Hypothalamus (tissue), 51 donors: ENCODE measurements at places on chromosomes 3 and 15.

- no peak for DNase-seq
Measured at GRCh38 chr3:112654492-112654891, 13.5 kb upstream of the CCDC80 start.

DNA sequence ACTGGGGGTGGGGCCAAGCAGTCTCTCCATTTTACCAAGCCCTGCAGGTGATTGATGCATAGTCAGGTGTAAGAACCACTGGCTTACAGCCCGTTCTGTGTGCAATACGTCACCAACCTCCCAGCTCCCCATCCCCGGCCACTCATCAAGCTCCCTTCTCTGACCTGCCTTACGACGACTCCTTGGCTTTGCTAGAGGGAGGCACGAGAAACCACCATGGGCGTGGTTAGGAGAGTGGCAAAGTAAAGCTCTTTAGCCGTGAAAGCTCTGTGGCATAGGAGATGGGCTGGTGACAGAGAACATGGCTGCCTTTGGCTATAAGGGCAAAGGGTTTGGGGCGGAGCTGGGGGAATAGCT is 109.1 kb downstream of the BDH1 start:
- DNase-seq, result no peak

DNA sequence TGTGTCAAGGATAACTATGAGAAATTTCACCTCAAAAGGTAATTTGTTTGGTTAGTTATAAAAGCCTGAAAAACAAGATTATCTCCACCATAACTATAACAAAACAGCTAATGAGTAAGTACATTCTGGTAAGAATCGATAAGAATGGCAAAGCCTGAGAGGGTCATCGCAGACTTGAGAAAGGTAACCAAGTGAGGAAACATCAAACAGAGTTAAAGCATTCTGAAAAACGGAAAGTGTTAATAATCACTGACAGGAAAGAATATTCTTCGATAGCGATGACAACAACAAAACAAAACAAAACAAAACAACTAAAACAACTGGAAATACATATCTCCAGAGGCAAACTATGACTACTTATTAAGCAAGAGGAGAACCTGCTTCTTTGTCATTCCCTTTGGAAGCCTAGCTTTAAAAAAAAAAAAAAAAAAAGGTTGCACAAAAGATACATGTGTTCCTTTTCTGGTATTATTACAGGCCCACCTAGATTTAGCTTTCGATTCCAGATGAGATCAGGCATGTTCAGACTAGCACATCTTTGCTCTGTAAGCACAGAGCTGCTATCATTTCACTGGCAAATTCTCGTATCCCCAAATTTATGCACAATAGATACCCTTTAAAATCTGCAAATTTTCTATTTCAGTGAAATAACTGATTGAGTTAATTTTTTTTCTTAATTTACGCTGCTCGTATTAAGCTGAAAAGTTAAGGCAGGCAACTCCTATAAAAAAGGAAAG is 155.6 kb downstream of the TIGIT start:
- no peak for DNase-seq

DNA sequence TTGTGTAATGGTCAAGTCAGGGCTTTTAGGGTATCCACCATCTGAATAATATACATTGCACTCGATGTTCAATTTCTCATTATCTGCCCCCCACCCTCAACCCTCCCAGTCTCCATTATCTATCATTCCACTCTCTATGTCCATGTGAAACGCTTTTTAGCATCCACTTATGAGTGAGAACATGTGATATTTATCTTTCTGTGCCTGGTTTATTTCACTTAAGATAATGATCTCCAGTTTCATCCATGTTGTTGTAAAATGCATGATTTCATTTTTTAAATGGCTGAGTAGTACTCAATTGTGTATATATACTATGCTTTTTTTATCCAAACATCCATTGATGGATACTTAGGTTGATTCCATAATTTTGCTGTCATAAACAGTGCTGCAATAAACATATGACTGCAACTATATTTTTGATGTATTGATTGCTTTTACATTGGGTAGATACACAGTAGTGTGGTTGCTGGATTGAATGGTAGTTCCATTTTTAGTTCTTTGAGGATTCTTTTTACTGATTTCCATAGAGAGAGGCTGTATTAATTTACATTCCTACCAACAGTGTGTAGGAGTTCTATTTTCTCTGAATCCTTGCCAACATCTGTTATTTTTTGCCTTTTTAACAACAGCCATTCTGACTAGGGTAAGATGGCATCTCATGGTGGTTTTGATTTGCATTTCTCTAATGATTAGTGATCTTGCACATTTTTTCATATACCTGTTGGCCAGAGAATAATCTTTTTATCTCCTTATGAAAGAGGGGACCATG is 332.9 kb upstream of the TGFBR2 start:
- no peak for DNase-seq

DNA sequence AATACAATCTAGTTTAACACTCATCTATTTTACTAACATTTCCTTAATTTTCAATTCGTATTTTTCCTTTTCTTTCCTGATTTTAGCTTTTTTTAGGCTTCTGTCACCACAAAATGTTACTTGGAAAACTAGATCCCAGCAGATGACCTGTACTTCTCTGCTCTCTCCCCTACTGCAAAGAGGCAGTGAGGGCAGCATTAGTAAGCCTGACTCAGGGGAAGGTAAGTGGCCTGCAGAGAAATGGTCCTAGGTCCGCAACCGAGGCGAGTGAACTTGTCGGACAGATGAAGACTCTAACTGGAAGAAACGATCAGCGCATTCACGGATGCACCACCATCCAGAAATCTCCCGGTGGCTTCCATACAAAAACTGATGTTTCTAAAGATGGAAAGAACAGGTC is 20.4 kb downstream of the TMEM43 start:
- no peak for DNase-seq

DNA sequence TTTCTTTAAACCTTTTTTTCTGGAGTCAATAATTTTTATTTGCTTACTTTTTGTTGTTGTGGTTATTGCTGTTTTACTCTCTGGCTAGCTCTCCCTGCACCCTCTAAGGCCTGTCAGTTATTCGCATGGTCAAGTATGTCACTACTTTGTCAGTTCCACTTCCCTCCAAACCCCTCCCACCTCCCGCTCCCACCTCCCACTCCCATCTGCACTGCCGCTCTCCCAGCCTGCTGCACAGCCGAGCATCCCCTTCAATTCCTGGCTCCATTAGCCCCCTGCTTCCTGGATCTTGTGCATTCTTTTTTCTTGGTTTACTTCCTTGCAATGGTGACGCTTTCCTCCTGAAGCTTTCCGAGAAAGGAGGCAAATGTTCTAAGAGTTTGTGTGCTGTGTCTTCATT is 218.0 kb downstream of the XXYLT1 start:
- DNase-seq, result no peak

DNA sequence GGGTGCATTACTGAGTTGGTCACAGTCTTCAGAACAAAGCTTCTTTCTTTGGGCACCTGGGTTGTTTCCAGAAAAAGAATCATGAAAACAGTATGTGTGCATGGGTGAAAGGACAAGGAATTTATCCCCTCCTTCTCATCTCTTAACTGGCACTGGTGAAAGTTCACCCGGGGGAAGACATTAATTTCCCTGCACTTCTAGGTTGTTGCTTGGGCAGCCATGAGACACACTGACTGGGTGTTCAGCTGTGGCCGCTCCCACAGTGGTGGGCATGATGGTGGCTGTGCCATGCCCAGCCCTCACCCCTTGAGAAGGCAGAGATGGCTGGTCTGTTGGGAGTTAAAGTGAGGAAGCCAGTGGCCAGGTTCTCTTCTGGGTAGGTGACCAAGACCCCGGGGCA is 16.6 kb upstream of the KY start:
- DNase-seq, result no peak

DNA sequence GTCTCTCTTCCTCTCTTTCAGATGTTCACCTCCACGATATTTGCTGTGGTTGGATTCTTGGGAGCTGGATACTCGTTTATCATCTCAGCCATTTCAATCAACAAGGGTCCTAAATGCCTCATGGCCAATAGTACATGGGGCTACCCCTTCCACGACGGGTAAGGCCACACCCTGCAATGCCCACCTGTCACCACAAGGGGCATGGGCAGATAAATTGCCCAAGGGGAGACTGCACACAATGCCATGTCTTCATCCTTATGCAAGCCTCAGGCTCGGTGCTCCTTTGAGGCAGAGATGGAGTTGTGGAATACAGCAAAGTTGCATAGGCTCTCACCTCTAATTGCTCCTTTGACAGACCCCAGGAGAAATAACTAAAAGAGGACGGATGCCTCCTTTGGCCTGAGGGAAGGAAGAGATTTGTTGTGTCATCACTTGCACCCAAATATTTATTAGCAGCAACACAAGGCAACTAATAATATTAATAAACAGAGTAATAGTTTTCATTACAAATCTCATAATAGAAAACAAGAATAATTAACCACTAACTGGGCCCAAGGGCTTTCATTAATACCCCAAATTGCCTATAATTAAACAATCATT is 13.2 kb downstream of the TM4SF4 start:
- no peak for DNase-seq

DNA sequence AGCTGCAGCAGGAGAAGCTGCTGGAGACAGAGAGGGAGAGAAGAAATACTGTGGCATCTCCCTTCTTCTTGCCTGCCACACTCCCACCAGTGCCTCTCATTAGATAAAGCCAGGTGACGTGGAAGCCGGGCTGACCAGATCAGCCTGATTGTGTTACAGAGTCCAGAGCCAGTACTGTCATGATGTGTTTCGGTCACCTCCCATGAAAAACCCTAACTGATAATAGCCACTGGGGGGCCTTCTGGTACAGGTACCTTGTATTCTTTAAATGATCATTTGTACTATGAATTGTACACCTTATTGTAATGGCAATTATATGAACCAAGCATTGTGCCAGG is 125.8 kb upstream of the TMEM108 start:
- no peak for DNase-seq

- no peak for DNase-seq
Measured at GRCh38 chr15:52523192-52523591, 5.5 kb downstream of the MYO5A start.

GRCh38 chr15:101482526-101483371 is 6.8 kb downstream of the PCSK6 start:
- no peak for DNase-seq

DNA sequence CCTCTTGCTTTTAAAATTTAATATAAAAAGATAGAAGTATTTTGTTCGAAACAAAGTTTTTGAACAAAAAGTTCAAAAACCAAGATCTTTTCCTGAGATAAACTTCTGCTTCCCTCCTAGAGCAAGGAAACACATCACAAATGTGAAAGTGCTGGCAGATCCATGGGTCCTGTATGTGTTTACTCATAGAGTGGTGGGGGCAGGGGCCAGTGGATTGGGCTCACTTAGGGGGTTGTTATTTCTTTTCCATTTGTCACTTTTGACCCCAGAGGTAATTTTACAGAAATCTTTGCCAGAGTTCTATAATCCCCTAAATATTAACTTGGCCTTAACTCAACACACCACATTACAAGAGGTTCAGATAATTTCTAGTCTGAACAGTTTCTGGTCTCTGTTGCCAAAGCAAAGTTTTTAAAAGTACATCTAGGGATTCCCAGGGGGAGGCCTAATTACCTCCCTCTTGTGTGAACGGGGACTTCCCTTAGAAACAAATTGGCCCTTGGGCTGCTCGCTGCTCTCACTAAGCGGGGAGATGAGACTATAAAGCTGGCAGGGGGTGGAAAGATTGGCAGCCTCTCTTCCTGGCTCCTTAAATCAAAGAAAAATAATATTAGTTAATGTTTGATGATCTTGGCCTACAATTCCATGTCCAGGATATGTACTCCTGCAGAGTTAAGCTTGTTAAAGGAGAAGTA is 66.8 kb upstream of the PTX3 start:
- no peak for DNase-seq

DNA sequence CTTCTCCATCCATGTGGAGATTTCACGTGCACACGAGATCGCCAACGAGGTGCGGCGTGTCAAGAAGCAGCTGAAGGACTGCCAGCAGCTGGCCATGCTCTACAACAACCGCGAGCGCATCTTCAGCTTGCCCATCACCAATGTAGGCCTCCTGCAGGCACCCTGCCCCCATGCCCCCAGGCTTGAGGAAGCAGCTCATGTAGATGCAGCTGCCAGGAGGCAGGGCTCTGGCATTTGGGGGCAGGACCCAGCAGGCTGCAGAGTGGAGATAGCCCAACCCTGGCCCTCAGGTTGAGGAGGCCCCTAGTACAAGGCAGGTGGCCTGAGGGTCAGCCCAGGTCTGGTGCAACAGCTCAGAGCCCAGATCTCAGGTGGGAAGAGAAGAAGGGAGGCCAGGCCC is 36.4 kb downstream of the DNAH1 start:
- DNase-seq, result no peak

- peak; percentile 14 for DNase-seq
Measured at GRCh38 chr3:124800511-124801258, 70.4 kb downstream of the UMPS start.

DNA sequence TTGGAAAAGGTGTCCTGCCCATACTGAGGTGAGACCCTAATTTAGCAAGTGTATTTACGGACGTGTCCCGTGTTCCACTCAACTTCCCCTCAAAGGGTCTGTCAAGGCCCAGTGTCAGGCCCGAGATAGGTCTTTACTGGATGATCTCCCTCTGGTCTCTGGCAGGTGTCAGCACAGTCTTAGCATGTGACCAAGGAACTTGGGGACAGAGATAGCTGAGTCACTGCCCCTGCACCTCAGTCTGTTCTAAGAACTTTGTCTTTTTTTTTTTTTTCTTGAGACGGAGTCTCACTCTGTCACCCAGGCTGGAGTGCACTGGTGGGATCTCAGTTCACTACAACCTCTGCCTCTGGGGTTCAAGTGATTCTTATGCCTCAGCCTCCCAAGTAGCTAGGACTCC is 32.1 kb upstream of the ALPK3 start:
- no peak for DNase-seq

- no peak for DNase-seq
Measured at GRCh38 chr15:63048776-63049665, 6.5 kb downstream of the TPM1 start.

DNA sequence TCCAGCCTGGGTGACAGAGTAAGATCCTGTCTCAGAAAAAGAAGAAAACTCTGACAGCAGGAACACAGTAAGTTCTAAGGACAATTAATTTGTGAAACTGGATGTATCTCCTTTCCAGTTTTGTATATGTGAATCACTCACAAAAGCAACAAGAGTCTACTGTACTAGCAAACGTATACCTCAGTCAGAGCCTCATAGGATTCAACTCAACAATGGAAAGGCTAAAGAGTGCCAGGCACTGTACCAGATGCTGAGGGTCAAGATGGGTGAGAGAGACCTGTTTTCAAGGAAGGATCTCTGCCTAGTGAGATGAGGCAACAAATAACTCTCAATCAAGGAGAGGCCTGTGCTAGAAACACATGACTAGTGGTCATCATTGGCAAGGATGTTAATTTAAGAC is 14.9 kb downstream of the TBL1XR1 start:
- no peak for DNase-seq

GRCh38 chr15:77550301-77551251 is 82.1 kb downstream of the LINGO1 start:
- DNase-seq, result no peak

GRCh38 chr3:169054471-169054870 is 609.0 kb downstream of the MECOM start:
- no peak for DNase-seq
